Pons (tissue), 1 donor: ENCODE measurements at places on chromosomes 6 and 20.

- no peak for DNase-seq
Measured at GRCh38 chr6:125924169-125924568, 32.4 kb upstream of the HINT3 start.

- no peak for DNase-seq
Measured at GRCh38 chr6:13810688-13811446, 3.5 kb downstream of the MCUR1 start.

DNA sequence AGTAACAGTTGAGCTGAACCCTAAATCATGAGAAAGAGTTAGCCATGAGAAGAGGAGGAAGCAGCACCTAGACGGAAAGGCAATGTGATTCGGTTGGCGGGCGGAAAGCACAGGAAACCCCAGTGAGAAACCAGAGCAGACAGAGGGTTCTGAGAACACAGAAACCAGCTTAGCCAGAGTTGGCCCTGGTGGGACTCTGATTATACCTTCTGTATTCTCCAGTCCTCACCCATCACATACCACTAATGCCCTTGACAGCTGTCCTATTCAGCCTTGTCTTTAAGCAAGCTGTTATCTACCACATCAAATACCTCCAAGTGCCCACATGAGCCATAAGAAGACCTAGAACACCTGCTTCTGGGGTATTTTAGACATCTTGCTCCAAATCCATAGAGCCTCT is 58.9 kb upstream of the LRRC1 start:
- no peak for DNase-seq

GRCh38 chr20:62832951-62833391 is 16.1 kb downstream of the COL9A3 start:
- no peak for DNase-seq

DNA sequence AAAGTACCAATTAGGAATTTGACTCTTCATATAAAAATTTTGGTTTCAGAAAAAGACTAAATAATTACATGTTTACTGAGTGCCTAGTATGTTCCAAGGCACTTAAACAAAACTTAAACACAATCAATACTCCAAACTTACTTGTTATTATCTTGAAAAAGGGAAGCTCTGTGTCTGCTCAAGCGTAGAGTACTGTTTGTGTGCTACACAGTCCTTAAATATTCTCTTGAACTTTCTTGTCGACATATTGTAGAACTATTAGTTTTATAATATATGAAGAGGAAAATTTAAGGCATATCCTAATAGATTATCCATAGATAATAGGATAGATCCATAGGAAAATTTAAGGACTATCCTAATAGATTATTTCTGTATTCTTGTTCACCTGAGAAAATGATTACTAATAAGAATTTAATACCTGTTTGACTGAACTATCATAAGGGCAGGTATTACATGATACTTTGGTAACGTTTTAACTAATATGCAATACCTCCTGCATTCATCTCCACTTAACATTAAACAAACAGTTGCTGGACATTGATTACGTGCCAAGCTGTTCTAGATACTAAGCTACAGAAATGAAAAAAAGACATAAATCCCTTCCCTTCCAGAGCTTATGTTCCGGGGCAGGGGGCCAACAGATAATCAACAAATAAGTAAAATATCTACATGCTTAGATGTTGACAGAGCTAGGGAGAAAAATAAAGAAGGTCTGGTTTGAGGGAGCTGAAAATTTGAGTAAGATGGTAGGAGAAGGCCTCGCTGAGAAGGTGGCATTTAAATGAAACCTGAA is 115.2 kb upstream of the BCLAF1 start:
- no peak for DNase-seq

DNA sequence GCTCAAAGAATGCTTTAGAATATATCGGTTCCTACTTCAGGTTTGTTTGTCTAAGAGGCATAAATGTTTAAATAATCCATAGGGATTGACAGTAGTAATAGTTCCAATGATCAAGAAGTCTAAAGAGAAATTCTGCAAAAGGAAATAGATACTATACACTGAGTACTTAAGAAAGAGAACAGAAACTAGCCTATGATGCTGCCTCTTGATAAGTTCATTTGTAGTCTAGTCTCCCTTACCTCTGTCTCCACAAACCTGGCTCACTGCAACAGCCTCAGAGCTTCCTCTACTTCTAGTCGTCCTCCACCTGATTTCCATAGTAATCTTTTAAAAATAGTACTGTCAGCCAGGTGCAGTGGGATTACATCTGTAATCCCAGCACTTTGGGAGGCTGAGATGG is 511.8 kb downstream of the LMBRD1 start:
- DNase-seq: no peak
